Stimulated activated CD4-positive, alpha-beta T cell treated with anti-CD3 and anti-CD28 coated beads, Interleukin-1b, Interleukin-23, amount 100 ng/mL, for 1 hour (primary cell): ENCODE measurements at places on chromosomes 6 and 20.

DNA sequence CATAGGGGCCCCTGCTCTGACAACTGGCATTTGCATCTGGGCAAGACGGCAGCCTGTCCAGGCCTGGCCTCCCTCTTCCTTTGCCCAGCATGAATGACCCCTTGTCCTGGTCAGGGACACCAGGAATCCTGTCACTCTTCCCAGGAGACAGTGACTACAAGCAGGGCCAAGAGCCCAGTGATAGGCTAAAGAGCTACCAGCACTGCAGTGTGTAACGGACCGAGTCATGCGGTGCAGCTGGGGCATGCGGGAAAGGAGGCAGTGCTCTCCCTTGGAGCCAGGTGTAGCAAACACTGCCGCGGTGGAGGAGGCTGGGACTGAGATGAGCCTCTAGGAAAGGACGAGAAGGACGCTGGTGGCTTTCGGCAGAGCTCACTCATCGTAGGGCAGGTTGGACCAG lies 38.7 kb upstream of the DSP start:
- DNase-seq: no peak

- no peak for DNase-seq
These were observed 45.1 kb upstream of the BHLHE23 start for GRCh38 chr20:63051911-63052310.

DNA sequence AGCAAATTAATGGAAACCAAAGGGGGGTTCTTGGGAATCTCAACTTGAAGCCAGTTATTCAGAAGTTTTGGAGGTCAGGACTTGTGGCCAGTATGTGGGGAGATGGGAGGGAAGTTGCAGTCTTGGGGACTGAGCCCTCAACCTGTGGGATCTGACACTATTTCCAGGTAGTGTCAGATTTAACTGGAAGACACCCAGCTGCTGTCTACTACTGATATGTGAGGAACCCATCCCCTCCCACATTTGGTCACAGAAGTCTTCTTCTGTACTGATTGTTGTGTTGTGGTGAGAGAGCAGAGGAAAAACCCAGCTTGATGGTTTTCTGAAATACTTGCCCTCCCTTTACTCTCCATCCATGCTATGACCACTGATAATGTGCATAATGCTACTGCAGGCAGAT lies 134.0 kb downstream of the QRSL1 start:
- DNase-seq: no peak

DNA sequence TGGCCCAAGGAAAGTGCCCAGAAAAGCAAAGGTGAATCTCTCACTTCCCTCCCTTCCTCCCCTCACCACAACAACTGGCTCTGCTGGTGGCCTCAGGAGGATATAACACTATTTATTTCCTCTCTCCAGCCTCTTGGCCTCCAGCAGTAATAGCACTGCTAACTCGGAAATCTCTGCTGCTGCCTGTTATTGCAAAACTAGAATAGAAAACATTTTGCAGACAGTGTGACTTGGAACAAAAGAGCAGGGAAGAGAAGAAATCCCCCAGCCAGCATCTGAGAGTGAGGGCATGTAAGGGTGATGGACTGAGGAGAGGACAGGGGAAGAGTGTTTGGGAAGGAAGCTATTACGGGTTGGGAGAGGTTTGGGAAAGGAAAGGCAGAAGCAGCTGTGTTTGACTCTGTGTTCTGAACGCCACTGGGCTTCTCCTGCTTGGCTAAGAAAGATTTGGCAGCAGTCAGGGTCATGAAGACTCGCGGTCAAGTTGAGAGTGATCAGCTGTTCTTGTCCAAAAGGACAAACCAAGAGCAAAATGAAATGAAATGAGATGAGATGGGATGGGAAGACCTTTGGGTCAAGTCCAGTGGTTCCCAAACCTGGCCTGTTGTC lies 81.0 kb upstream of the SNX9 start:
- DNase-seq: no peak

GRCh38 chr6:56692523-56693245 lies 50.0 kb upstream of the DST start:
- DNase-seq: no peak

- DNase-seq: no peak
These were observed 77.8 kb upstream of the TGM3 start for GRCh38 chr20:2217857-2218539.

GRCh38 chr6:71977884-71978283 lies 91.5 kb downstream of the RIMS1 start:
- DNase-seq: no peak

GRCh38 chr20:11711214-11711613 lies 206.5 kb upstream of the BTBD3 start:
- DNase-seq: no peak

GRCh38 chr6:55841341-55841740 lies 34.0 kb downstream of the BMP5 start:
- DNase-seq: no peak

- no peak for DNase-seq
These were observed 175.8 kb upstream of the GGTLC1 start for GRCh38 chr20:24164360-24164759.

GRCh38 chr20:7741866-7742265 lies 198.4 kb downstream of the HAO1 start:
- no peak for DNase-seq

DNA sequence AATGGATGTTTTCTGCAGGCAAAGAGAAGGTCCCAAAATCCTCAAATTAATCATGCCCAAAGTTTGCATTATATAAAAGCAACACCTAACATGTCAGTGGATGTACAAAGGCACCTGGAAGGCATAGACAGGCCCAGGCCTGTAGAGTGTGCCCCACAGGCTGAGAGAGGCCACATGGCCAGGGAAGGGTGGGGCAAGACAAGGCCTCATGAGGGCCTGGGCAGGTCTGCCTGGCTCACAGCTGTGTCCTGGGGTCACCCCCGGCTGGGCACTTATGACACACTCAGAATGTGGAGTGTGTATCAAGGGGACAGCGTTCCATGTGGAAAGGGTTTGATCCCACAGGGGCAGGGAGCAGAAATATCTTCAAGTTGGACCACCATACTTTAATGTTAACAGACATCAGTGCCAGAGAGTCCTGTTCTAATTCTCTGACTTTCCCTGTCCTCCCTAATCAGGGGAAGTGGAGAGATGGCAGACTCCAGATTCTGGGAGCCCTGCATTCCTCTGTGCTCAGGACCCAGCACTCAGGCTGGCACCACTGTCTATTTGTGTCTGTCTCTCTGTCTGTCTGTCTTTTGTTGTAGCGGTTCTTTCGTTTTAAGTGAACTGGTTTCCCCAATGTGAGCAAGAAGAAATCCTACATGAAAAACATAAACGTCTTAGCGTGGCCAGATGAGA lies 178.3 kb upstream of the FOXA2 start:
- no peak for DNase-seq

DNA sequence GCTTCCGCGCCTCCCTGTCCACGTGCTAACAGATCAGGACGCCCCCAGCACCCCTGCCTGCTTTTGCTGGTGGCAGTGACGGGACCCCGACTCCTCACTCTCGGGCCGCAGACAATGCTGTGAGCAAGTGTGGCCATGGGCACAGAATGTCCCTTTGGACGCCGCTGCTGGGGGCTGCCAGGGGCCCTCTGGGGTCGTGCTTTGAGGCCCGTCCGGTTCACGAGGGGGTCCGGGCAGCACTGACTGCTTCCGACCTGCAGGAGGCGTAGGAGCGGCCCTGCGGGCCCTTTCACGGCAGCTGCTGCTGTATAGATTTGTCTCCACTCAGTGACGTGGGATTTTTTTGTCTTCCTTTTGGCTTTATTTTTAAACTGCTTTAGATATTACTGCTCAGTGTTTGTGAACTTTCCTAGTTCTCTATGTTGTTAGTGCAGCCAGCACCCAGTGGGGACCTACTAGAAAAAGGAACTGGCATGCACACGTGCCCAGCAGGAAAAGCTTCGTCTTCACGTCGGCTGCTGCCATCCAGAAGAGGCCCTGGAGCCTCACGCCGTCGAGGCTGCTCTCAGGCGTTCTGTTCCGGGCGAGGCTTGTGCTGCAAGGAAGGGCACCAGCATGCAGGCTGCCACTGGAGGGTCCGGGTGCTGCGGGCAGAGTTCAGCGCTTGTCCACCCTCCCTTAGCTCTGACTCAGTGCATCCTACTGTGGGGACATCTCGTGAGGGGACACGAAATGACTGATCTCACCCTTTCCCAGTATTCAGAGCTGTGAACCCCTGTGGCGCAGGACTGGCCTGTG lies 21.7 kb downstream of the UCKL1 start:
- DNase-seq: no peak

GRCh38 chr20:53331151-53331973 lies 262.3 kb downstream of the ZNF217 start:
- no peak for DNase-seq

- DNase-seq: no peak
These were observed 161.6 kb downstream of the SMOC2 start for GRCh38 chr6:168602576-168602975.

GRCh38 chr6:80010288-80010687 lies 5.8 kb downstream of the TTK start:
- no peak for DNase-seq

GRCh38 chr6:168735268-168735949 lies 294.4 kb downstream of the SMOC2 start:
- no peak for DNase-seq

- no peak for DNase-seq
These were observed 5.5 kb downstream of the PNLDC1 start for GRCh38 chr6:159805440-159806020.

DNA sequence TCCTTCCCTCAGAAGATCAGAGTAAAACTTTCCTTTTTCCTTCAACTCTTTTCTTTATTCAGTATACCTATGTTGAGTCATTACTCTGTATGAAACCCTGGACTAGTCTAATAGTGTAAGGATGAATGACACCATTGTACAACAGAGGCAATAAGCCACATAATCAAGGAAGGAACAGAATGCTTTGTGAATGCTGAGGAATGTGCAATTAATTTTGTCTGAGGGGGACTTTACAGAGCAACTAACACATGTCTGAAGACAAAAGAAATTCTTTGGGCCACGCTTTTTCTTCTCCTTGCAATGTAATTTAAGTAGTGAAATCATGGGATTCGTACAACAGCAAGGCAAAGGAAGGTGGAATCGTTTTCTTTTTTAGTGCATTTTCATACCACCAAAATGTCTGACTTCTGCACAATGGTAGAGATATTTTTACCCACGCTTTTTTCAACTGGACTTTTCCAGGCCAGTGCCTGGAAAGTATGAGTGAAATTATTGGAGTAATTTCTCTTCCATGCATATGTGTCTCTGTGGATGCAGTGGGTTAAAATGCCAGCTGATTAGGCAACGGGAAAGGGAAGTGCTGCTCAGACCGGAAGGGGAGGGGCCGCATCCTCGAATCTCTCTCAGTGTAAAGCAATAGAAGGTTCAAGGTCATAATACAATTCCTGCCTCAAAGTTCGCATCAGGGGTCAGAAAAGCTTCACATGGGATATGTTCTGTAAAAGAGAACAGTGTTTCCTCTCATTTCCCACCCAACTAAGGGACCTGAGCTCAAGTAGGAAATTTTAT lies 89.9 kb upstream of the MTHFD1L start:
- no peak for DNase-seq

DNA sequence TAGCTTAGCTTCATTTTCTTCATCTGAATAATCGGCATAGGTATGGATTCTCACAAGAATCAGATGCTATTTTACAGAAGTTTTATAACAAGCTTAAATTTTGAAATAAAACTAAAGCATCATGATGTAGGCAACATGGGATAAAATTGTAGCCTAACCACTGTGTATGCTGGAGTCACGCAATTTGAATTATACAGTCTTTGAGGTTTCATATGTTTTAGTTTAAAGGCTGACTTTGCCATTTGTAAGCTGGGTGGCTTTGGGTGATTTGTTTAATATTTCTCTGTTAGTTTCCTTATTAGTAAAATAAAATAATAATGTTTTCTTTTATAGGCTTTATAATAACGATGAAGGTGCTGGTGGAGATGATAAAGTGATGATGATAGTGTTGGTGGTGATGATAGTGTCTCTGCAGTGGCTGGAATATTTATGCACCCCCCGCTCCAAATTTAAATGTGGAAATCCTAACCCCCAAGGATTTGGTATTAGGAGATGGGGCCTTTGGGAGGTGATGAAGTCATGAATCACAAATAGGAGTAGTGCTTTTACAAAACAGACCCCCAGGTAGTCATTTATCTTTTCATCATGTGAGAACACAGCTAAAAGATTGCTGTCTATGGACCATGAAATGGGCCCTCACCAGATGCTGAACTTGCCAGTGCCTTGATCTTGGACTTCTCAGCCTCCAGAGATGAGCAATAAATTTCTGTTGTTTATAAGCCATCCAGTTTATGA lies 42.0 kb downstream of the DOK5 start:
- DNase-seq: no peak

DNA sequence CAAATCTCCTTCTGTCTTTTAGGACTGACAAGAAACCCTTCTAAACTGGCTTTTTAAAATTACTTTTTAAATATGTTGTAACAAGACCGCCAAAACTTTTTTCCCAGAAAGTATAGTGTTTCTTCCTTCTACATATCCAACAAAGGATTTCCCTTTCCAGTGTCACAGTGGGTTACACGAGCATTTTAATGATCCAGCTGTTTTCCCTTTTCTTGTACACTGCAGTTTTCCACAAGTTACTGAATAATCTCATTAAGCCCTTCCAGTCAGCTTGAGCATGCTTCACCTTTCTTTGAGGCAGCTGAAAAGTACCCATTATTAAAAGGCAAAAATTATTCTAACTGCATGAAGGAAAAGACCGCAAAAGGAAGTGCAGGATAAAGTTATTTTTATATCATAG lies 48.6 kb downstream of the CD24 start:
- no peak for DNase-seq

- DNase-seq: no peak
These were observed 172.6 kb downstream of the CD83 start for GRCh38 chr6:14290041-14290771.

DNA sequence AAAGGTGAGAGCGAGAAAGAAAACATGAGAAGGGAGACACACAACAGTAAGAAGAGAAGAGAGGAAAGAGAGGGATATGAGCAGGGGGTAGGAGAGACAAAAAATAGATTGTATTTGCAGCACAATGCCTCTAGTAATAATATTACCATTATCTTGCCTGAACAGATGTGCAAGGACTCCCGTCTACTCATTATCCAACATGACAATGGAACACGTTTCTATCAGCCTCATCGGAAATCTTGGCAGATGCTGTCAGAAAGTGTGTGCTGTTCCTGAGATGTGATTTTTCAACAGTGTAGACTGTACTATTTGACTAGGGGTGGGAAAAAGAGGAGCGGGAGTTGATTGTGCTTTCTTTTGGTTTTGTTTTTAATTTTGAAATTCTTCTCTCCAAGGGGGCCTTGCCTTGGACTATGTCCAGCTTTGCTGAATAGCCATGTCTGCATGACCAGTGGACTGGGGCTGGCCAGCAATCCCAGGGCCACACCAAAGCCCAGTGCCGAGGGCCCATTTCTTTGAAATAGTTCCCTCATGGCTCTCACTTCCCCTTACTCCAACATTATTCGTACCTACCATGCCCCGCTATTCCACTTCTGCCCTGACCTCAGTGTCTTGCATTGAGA lies 11.3 kb upstream of the TRAM2 start:
- no peak for DNase-seq

GRCh38 chr20:47125758-47126591 lies 230.5 kb downstream of the ZMYND8 start:
- no peak for DNase-seq

DNA sequence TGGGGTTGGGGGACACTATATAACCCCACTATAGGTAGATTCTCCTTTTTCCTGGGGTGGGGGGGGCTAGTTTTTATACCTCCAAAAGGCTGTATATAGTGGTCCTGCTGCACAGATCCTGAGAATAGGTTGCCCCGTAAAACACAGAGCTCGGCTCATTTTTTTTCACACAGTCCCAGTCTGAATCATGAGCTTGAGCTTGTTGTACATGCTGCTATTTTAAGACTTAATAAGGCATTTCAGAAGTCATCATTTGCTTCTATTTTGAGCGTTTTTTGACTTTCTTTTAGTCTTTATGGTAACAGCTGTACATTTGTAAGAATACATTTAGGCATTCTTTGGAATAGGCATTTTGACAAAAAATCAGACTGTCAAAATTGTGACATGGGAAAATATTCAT lies 30.5 kb downstream of the SLC9A8 start:
- DNase-seq: no peak
